ENCODE measurements at places on chromosomes 12 and 14.

GRCh38 chr14:67268426-67269150, 27.4 kb downstream of the PALS1 start:
- no peak for DNase-seq

- no peak for DNase-seq
Measured at GRCh38 chr12:107632246-107632645, 53.4 kb upstream of the PWP1 start.

DNA sequence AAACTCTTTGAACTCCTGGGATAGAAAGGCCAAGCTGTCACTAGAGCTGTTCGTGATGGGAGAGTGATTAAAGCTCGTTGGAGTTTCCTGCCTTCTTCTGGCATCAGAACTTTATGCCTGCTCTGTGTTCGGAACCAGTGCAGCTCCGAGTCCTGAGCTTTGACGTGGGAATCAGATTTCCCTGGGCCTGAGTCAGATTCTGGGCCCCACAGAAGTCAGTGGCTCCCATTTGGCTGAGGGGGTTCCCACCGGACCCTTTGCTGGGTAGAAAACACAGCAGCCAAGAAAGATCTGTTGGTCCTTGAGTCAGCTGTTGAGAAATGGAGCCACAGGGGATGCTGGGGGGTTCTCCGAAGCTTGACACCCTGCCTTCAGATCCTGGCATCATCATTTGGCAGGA, 238.0 kb downstream of the CHST11 start:
- DNase-seq = no peak

- no peak for DNase-seq
Measured at GRCh38 chr12:2693244-2693860, 101.4 kb upstream of the FKBP4 start.

DNA sequence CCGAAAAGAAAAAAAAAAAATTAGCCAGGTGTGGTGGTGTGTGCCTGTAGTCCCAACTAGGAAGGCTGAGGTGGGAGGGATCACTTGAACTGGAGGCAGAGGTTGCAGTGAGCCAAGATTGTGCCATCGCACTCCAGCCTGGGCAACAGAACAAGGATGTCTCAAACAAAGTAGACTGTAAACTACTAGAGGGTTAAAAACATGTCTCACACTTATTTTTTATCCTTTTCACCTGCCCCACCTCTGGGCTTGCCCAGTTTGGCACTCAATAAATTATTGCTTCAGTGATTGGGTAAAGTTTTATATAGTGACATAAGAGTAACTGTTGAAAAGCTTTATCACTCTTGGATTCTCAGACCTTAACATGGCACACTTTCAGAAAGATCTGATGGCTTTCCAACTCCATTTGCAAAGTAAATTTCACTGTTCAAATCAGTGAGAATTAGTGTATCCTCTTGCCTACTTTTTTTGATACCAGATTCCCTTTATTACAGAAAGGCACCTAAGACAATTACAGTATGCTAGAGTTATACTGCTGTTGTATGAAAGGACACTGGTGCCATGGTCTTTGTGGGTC, 56.3 kb upstream of the NPFF start:
- DNase-seq = no peak

GRCh38 chr14:102085948-102086708, 716 bp downstream of the HSP90AA1 start:
- DNase-seq = no peak

DNA sequence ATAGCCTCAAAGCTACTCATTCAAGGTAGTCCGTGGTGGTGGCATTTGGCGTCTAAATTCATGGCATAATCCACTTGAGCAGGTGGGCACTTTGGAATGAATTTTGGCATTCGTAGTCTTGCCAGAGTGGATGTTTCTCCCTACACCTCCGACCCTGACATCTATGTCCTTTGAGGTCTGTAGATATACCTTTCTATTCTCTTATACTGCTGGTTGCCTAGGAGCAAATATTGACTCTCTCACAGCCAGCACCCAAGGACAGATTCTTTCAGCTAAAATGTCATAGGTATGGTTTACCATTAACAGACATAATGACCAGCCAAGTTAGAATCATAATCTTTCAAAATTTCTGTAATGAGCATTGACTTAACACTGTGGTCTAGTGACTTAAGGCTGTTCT, 47.4 kb upstream of the FLRT2 start:
- DNase-seq = no peak

DNA sequence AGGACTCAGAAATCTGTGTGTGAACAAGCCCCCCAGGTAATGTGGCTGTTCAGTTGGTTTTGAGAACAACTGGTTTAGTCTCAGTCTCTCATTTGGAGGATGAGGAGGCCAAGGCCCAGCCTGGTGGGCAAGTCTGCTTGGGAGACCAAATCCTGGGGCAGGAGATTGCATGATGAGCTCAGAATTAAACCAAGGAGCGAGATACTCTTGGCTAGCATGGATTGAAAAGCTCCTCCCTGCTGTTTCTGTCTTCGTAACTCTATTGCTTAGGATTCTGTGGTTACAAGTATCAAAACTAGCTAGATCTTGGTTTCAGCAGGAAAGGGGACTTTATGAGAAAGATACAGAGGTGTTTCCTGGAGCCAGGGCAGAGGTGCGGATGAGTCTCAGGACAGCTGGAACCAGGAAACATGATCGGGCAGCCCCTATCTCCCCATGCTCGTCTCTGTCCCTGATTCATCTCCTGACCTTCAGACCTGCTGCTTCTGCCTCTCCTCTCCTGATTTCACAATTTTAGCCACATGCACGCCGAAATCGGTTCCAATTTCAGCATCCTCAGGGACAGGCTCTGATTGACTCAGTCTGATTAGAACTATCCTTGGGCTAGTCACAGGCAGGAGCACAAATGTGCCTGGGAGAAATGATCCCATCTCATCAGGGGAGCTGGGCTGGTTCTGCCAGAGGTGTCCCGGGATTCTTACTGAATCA, 40.2 kb upstream of the RIN3 start:
- DNase-seq = no peak

- DNase-seq = no peak
Measured at GRCh38 chr12:53996240-53997203, 3.4 kb upstream of the HOXC9 start.

- no peak for DNase-seq
Measured at GRCh38 chr12:109277899-109278762, 31.0 kb downstream of the FOXN4 start.

DNA sequence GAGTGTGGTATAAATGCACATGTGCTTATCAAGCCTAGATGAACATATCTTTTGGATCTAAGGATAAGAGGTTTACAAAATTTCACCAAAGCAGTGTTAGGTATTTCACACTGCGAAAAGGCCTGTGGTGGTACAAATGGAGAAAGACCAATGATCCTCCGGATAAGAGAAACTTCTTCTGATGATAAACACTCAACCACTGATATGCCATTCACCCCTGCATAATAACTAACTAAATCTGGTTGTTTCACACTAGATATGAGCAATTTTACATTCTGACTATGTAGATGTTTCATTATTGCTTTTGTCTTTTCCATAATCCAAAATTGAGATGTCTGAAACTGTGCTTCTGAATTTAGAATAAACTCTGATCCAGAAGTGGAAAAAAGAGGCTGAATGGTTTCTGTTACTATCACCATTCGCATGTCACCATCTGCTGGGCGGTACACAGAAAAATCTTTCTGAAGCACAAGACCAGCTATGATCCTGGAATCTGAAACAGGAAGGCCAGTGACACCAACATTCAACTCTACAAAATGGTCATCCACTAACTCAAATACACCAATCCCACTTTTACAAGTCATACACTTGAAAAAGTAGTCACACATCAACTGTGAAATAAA, 1.3 kb downstream of the BBS10 start:
- DNase-seq = peak; percentile 15

DNA sequence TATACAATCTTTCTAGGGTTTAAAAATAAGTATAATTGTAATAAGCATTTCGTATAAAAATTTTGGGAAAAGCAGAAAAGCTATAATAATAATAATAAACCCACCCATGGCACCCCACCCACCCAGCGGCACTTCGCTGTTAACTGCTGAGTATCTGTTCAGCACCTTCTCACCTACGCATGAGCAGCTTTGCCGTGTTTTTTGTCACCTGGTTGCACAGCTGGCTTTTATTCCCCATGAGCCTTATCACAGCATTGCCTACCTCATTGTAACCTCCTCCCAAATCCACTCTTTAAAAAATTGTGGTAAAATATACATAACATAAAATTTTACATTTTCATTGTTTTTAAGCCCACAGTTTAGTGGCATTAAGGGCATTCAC, 34.7 kb downstream of the CYP46A1 start:
- DNase-seq = no peak

DNA sequence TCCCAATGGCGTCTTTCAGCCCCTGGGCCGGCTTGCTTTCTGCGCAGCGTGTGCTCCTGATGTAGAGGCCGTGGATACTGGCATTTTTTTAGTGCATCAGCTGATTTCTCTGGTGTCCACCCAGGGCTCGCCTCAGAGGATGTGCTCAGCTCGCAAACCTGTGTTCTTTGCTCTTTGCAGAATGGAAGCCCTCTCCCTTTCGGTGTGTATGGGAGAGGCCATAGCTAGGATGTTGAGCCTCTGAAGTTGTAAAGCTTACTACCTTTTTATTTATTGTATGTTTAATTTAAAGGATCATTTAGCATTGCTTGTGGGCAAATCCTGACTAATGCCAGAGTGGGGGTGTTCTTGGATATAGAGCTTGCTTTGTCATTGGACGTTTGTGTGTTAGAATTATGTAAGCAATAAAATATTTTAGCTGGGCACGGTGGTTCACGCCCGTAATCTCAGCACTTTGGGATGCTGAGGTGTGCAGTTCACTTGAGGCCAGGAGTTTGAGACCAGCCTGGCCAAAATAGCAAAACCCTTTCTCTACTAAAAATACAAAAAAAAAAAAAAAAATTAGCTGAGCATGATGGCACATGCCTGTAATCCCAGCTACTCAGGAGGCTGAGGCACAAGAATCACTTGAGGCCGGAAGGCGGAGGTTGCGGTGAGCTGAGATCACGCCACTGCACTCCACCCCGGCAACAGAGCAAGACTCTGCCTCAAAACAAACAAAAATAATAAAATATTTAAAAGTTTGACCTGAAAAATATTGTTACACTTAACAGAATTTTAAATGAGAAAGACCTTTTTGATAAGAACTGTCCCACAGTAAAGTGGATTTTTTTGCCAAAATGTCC, 52.6 kb upstream of the MMP17 start:
- DNase-seq = no peak

DNA sequence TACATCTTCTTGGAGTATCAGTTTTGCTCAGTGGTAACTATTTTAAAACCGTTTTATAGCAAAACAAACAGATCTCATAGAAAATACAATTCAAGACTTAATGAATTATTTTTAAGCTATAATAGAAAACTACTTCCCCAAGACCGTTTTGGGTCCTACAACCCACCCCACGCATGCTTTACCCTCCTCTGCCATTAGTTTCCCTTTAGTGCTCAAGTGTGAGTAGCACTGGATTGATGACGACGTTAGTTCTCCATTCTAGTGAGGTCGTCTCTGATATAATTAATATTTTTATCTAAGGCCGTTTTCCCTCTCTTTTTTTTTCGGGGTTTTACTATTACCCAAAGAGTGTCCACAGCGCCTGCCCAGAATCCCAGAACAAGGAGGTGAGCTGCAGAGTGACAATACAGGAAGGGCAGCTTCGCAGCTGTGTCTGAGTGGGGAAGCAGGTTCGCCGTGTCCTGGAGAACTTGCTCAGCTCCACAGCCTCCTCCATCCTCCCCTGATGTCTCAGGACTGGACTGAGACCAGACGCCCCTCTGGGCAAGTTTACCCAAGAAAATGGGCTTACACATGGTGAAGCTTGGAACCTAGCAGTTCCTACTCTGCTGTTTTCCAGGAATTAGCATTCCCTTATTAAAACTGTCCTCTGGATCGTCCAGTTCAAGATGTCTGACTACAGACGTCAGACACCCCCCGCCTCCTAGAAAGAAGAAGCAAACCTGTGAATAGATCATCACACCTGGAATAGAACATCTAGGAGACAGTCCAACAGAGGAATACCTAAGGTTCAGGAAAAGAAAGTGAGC, 31.9 kb upstream of the MON2 start:
- no peak for DNase-seq

DNA sequence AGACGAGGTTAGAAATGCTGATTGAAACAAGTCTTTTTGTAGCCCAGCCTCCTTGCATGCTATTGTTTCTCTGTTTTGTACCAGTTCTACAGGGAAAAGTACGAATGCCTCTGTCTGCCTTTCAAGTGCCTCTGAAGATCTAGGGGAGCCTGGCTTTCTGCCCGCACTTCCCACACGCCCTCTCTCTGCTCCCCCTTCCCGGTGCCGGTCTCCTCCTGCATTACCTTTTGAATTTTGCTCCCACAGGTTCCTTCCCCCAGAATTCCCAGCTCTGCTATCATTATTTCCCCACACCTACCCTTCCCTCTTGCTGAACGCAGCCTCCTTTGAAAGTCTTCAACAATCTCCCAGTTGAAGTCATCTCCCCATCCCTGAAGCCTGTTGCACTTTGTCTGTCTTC, 689.7 kb downstream of the BCL11B start:
- no peak for DNase-seq

DNA sequence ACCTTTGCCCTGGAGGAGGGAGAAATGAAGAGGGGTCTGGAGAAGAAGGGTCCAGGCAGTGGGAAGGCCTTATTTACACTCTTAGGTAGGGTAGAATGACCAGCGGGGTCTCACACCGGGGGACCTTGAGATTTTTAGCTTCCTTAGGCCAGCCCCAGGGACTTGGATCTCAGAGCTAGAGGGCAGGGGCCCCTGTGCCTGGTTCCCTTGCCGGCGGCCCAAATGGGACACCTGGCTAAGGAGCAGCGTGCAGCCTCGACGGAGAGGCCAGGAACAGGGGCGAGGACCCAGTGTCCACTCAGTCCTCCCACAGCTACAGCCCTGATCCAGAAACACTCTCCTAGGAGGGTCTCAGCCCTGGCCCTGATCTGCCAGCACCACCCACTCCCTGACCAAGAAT, 41.8 kb downstream of the DIO3 start:
- DNase-seq = no peak

DNA sequence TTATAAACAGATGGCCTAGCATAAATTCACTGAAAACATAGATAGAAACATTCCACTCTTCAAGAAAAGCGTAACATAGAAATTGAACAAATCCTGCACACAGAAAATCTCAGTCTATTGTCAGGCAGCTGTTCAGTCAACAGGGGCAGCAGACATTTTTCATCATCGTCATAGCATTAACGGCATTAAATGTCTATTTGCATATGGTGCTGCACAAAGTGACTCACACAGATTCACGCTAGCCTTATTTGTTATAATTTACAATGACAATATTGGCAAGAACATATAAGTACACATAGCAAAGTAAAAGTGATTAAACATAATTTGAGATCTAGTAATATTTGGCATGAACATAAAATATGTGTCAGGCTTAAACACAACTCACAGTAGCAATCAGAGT, 95.7 kb downstream of the CEP128 start:
- DNase-seq = no peak

DNA sequence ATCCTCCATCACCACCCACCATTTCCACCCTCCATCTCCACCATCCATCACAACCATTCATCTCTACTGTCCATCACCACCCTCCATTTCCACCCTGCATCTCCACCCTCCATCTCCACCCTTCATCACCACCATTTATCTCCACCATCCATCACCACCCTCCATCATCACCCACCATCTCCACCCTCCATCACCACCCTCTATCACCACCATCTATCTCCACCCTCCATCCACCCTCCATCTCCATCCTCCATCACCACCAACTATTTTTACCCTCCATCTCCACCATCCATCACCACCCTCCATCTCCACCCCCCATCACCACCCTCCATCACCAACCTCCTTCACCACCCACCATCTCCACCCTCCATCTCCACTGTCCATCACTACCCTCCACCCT, 4.7 kb upstream of the CEP170B start:
- no peak for DNase-seq

All from SW 1271 (cell line).